ENCODE measurements at places on chromosomes 2 and 18.

GRCh38 chr2:163690896-163691295, 44.9 kb downstream of the FIGN start:
- DNase-seq, result no peak

GRCh38 chr18:35158728-35159450, 81.9 kb upstream of the ZNF397 start:
- no peak for DNase-seq

DNA sequence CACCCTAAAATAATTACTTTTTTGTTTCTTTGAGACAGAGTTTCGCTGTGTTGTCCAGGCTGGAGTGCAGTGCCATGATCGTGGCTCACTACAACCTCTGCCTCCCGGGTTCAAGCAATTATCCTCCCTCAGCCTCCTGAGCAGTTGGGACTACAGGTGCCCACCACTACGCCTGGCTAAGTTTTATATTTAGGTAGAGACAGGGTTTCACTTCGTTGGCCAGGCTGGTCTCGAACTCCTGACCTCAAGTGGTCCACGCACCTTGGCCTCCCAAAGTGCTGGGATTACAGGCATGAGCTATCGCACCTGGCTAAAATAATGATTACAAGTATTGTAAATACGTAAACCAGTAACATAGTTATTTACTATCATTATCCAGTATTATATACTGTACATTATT, 257.4 kb upstream of the SP5 start:
- DNase-seq, result no peak

- DNase-seq, result no peak
Observed at GRCh38 chr2:173982918-173983317, 17.7 kb upstream of the SP3 start.

DNA sequence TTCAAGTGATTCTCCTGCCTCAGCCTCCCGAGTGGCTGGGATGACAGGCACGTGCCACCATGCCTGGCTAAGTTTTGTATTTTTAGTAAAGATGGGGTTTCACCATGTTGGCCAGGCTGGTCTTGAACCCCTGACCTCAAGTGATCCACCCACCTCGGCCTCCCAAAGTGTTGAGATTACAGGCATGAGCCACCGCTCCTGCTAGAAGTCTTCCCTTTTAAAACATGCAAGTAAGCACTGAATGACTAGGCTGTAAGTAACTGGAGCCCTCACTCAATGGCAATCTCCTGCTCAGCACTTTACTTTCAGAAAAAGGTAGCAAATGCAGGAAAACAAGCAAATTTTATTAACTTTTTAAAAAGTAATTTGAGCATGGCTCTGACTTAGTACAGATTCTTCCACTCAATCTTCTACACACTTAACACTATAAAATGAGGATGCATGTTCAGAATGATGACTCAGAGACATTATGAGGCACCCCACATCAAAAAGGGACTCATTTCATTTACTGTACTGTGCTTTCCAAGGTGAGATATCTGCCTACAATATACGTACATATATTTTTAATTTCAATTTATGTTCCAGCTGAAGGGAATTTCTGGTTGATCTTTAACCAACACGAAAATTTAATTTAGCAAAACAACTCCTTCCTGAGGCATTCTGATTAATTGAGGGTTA, 6.6 kb upstream of the NCK2 start:
- DNase-seq, result no peak

- DNase-seq, result no peak
Observed at GRCh38 chr2:205367331-205367935, 314.9 kb upstream of the NRP2 start.

GRCh38 chr2:160355080-160355479, 138.5 kb downstream of the RBMS1 start:
- no peak for DNase-seq

- DNase-seq, result no peak
Observed at GRCh38 chr2:101520246-101520645, 45.3 kb upstream of the RFX8 start.

- no peak for DNase-seq
Observed at GRCh38 chr18:3397786-3398185, 52.2 kb upstream of the TGIF1 start.
